ENCODE measurements at places on chromosomes 6 and 20.

GRCh38 chr6:16511040-16511660, 250.1 kb downstream of the ATXN1 start:
- DNase-seq: no peak

DNA sequence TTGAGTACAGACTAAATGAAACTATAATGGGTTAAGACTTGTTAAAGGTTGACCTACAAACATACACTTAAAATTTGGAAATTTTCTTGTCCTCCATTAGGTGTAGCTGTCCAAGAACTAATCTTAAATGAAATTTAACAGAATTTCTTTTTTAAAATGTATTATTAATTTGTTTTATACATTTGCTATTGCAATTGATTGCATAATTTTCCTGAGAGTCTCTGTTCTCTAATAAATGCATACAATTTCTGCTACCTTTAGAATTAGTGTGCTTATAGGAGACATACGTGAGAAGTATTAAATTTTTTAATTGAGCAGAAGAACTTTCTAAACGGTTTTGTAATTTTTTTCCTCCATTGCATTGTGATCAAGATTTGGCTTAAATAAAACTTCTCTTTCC, 1.5 kb downstream of the FAM135A start:
- no peak for DNase-seq

- DNase-seq: no peak
These were observed 15.6 kb downstream of the PM20D2 start for GRCh38 chr6:89161326-89162046.

DNA sequence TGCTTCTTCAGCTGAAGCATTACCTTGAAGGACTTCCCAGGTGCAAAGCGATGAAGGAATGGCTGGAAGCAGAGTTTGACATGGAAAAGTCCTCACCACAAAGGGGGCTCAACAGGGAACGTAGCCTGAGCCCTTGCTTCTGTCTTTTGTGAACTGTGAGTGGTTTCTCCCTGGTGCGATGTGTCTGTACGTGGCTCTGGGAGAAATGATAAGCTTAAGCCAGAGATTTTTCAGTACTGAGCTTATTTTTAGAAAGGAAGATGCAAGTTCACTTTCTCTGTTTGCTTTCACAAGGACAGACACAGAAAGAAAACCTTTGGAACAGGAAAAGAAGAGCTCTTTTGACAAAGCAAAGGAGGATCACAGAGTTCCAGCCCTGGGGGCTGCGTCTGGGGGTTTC, 79.4 kb downstream of the DACT2 start:
- no peak for DNase-seq

GRCh38 chr6:41878961-41879405, 16.2 kb downstream of the USP49 start:
- no peak for DNase-seq

DNA sequence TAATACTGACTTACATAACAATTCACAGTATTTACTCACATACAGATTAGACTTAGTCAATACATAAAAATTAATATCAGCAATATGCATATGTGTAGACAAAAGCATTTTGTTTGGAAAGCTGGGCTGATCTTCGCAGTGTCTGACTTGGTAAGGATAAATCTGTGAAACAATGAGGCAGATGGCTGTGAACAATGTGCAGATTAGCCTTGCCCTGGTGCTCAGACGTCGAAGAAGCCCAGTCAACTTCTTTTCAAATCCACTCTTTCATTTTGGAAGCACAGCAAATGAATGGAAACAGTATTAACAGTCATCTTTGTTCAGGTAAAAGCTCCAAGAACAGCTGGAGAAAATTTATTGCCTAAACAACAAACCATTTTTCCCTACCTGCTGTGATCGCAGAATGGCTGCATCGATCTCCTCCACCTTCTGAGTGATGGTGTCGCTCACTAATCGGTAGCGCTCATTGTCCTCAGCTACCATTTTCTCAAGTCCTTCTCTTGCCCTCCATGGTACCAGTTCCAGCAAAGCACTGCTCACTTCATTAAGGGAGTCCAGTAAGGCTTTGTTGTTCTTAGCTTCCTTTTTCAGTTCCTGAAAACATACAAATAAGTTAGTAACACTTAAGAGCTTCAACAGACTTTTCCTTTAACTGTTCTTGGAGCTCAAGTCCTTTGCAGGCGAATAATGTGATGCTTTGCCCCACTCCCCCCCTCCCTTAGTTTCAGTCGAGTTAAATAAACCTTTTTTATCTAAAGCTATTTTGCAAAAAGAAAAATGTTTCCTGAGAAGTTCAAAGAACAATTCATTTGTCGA, 116.5 kb downstream of the DST start:
- no peak for DNase-seq

DNA sequence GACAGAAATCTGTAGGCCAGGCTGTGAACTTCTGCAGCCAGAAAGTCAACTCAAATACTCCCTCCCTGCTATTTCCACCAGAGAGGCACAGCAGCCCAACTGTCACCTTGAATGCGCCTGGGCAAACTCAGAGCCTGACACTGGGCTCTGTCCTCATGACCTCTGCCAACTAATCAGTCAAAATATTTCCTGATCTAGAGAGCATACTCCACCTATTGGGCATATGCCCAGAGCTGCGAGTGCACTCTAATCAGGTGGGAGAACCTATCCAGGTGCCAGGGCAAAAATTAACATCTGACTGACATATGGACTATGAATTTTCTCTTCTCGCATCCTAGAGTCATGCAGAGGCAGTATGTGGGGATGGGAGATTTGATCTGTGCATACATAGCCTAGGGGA, 406.3 kb upstream of the RUNX2 start:
- DNase-seq: no peak

- no peak for DNase-seq
These were observed 881.8 kb upstream of the CITED2 start for GRCh38 chr6:140256248-140256647.

DNA sequence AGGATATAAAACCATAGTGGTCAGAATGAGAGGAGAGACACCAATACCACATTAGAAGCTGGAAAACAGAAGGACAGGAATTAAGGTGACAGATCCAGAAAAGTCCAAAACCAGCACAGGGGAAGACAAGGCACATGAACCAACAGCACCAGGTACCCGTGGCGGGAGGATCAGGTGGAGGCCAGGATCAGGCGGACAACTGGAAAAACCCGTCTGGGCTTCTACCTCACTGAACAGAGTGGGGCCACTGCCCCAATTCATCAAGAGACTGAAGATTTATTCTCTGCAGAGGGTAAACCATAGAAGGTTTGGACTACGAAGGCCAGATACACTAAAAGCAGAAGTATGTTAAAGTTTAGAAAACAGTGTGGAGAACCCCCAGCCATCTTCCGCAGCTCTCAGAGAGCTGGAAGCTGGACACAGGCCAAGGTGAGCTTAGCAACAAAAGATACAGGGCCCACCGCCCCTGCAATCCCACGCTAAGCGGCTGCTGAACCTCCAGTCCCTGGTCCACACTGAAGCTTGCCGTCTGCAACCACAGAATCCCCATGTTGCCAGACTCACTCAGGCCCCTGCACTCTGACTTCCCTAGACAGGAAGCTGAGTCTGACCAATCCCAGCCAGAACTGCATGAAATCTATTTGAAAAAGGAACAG, 29.9 kb downstream of the ABHD12 start:
- peak; percentile 34 for DNase-seq

DNA sequence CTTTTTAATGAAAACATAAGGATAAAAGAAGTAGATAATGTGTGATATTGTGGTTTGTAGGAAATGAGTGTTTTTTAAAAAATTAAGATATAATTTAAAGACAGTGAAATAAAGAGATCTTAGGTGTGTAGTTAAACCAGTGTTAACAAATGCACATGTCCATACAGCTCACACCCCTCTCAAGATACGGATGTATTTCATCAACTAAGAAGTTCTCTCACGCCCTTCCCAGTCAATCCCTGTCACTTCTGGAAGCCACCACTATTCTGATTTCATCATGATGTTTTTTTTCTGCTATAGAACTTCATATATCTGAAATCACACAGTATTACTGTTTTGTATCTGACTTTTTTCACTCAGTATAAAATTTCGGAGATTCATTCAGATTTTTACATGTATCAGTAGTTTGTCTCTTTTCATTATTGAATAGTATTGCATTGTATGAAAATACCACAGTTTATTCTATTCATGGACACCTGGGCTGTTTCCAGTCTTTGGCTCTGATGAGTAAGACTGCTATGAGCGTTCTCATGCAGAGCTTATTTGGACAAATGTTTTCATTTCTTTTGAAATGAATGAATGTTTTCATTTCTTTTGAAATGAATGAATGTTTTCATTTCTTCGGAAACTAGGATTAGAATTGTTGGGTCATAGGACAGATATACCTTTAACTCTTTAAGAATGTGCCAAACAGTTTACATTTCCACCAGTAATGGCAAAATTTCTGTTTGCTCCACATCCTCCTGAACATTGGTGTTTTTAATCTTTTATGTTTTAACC, 49.7 kb upstream of the ELOVL5 start:
- no peak for DNase-seq
